ENCODE measurements at places on chromosomes 7 and 10. TPM values are rescaled to one million over a fixed set of nuclear protein-coding genes. Genes with fewer than 3 reads are reported as not detected.

- no peak for DNase-seq
- peak overlapping the region; percentile 36 for H3K27ac ChIP-seq
- no peak overlapping the region for H3K4me3 ChIP-seq
- peaks cover 3% of the 10 kb centered on the region for H3K4me1 ChIP-seq
Measured at GRCh38 chr10:90674461-90674860, 183.4 kb downstream of the HTR7 start.

DNA sequence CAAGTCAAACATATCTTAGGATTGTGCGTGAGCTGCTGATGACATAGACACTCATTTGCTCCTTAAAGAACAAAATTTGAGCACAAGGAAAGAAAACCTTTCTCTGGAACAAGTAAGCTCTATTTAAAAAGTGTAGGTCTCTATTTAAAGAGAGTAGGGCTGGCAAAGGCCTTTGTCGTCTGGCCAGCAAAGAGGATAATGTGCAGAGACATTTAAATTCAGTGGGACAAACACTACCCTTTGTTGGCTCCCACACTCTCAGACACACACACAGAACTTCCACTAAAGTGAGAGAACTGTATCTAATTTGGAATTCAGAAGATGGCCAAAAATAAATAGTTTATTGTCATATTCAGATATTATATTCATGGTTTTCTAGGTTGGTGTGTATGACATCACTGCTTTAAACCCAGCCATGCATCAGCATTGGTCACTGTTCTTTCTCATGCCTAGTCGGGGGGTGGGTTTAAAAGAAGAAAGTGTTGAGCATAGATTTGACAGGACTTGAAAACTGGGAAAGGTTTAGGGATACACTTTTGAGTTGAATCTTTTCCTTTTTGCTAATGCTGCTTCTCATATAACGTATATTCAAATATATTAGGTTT lies 49.5 kb upstream of the HDAC9 start:
- H3K27ac ChIP-seq, result no peak overlapping the region
- no peaks in the 10 kb centered on the region for H3K36me3 ChIP-seq
- no peak for DNase-seq
- H3K4me1 ChIP-seq, result no peaks in the 10 kb centered on the region
- no peak overlapping the region for H3K4me3 ChIP-seq

GRCh38 chr10:9254353-9254752 lies 1199.9 kb downstream of the GATA3 start:
- DNase-seq, result no peak
- H3K4me3 ChIP-seq, result no peak overlapping the region
- no peak overlapping the region for H3K27ac ChIP-seq

GRCh38 chr10:72260239-72260975 lies 13.3 kb upstream of the DDIT4 start:
- peak overlapping the region; percentile 35 for H3K4me3 ChIP-seq
- peak; percentile 87 for DNase-seq
- peaks cover 77% of the 10 kb centered on the region for H3K4me1 ChIP-seq
- no peaks in the 10 kb centered on the region for H3K27me3 ChIP-seq

DNA sequence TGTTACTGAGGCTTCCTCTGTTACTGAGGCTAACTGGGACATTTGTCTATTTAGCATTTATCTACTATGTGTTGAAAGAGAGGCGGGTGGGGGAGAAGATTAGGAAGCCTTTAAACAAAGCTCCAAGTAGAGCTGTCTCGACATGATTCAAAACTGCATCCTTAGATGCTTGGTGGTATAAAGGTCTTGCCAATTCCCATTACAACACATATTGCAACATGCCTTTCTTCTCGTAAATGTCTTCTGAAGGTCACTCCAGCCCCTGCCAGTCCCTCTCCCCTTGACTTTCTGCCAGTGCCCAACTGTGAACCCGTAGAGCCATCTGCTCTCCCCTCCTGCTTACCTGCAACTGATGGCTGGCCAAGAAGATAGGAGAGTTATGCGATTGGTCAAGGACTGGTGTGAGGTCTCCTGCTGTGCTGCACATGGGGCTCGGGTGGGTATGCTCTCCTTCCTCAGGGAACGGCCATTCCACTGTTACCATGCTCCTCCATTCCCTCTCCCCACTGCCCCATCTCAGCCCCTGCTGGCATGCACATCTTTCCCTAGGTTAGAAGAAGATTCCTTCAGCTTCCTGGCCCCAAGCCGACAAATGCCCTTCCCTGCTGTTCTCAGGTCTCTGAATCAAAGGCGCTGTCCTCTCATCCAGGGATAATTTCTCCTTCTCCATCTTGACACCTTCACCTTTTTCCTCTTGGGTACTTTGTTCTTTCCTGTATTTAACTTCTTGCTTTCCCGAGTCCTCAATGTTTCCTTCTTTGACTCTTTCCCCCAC lies 43.6 kb upstream of the ZNF32 start:
- H3K27me3 ChIP-seq, result no peaks in the 10 kb centered on the region
- H3K4me1 ChIP-seq, result no peaks in the 10 kb centered on the region
- peak; percentile 27 for DNase-seq
- H3K27ac ChIP-seq, result no peak overlapping the region
- no peak overlapping the region for H3K4me3 ChIP-seq

Gene NPSR1
- not detected for total RNA-seq

Gene MLXIPL
- total RNA-seq, result 83.5 TPM

Data from tibial nerve (tissue), 4 donors.